ENCODE measurements at places on chromosomes 3 and 15. TPM values are rescaled to one million over a fixed set of nuclear protein-coding genes. Genes with fewer than 3 reads are reported as not detected.

DNA sequence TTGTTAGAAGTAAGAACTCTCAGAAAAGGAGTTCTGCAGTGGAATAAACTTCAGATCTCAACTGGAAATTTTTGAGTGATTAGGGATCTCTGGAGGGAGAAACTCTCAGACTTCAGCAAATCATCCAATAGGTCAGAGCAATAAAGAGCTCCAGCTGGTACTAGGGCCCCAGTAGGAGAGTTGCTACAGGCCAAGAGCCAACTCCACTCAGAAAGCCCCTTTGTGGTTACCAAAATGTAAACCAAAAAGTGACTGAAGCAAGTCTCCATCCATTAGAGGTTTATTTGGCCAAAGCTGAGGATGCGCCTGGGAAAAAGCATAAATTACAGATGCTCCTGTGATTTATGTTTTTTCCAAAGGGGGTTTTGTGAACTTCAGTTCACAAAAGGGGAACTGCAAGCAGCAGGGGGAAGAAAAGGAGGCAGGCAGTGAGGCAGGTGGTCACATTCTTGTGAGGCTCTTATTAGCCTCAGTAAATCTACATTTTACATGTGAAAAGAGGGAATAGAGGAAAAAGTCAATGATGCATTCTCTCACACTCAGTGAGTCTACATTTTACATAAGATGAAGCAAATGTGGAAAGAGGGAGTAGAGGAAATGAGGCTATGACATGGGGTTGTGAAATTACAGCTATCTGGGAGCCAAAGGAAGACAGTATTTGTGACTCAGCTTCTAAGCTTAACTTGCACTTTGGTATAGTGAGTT is 92.4 kb upstream of the DAZL start:
- DNase-seq = no peak

CNTN3 gene
- 0.06 TPM for polyA plus RNA-seq

GRCh38 chr15:67197364-67197695 is 57.1 kb downstream of the AAGAB start:
- DNase-seq = no peak

- DNase-seq = no peak
Measured at GRCh38 chr3:127000761-127001160, 17.8 kb downstream of the PLXNA1 start.

RAB11A gene
- polyA plus RNA-seq = 537 TPM

GNAT1 gene
- not detected for polyA plus RNA-seq

DNA sequence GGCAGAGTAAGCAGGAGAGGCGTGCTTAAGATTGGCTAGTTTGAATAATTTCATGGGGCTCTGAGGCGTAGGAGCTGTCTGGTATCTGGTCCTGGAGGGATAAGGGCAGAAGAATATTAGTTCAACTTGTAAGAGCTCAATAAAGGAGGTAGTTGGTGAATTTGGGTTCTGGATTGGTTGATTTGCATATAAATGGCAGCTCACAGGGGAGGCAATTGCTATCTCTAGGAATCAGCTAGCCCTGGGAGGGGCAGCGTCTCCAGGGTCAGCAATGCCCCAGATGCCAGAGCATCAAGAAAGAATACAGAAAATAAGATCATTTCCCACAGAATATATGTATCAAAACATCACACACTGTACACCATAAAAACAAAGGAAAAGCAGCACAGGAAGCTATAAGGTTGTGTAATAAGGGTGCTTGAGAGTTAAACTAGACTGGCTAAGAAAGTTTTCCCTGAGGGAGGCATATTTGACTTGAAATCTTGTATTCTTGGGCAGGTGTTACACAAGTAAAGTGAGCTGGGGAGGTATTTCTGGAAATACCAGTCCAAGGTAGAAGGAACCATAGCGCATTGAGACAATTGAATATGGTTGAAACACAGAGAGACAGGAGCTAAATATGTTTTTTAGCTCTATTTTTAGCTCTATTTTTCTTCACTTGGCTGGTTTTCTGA is 6.1 kb downstream of the MOBP start:
- no peak for DNase-seq

ATP13A5 gene
- not detected for polyA plus RNA-seq

DNA sequence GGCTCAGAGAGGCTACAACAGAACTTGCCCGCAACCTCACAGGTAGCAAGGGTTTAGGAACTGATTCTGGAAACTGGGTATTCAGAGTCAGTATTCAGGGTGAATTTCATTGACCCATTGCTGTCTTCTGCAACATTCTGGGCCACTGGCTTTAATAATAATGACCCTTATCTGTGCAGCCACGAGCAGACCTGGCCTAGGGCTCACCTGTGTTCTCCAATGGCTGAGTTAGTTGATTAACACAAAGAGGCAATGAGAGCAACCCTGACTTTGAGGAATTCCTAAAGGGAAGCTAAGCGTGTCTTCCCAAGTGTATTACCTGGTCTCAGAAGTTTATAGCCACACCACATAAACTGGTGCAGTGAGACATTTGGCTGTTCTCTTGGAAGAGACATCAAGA is 289.9 kb downstream of the EPHB1 start:
- no peak for DNase-seq

GRCh38 chr3:174891524-174892203 is 32.5 kb downstream of the NAALADL2 start:
- no peak for DNase-seq

GRCh38 chr15:101609742-101610610 is 42.2 kb downstream of the TM2D3 start:
- DNase-seq = no peak

GRCh38 chr3:67460841-67461510 is 193.4 kb downstream of the SUCLG2 start:
- no peak for DNase-seq

- no peak for DNase-seq
Measured at GRCh38 chr3:111989061-111989678, 9.6 kb upstream of the TAGLN3 start.

- no peak for DNase-seq
Measured at GRCh38 chr3:3705090-3705775, 94.0 kb upstream of the LRRN1 start.

DNA sequence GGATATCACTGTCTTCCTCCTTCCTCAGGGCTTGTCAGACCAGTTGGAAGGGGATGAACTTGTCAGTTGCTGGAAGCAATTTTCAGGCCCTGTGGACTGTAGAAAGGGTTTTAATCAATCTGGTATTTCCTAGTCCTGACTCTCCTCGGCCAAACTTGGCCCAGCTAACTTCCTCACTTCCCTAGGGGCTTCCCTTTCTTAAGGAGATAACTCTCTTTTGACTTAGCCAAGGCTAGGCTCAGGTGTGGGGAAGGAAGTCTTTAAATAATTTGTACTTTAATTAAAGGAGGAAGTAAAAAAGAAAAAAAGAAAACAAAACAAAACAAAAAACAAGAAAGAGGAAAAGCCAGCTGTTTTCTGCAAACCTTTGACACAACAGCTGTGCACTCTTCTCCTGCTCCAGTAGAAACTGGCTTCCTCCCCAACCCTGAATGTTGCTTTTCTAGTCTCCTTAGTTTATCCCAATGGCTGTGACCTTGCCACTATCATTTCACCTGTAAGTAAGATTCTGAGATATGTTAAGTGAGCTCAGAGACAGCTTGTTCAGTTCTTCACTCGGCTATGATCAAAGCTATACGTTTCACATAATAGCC is 53.0 kb upstream of the ST3GAL6 start:
- no peak for DNase-seq

GRCh38 chr3:156211583-156211982 is 91.2 kb downstream of the KCNAB1 start:
- DNase-seq = peak; percentile 73

DNA sequence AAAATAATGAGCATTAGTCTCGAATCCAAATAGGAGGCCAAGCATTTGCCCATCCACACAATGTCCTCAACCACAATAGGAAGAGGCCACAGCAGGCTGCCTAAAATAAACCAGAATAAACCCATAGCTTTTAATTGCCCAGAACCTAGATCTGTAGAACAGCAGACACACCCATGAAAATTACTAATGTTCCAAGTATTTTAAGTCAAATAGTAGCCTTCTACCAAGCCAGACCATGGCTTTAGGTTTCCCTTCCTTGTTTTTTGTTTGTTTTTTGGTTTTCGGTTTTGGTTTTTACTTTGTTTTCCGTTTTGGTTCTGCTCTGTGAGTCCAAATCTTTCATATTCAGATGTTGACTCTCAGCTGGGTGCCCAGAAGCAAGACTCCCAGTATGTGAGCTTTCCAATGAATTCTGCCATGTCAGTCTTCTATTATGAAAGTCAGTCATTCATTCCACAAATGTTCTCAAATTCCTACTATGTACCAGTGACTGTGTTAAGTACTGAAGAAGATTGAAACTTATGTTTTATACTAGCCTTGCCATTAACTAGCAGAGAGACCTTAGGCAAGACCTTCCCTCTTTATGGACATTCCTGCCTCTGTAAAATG is 57.8 kb upstream of the BOC start:
- no peak for DNase-seq

PPARG gene
- 2.4 TPM for polyA plus RNA-seq

DNA sequence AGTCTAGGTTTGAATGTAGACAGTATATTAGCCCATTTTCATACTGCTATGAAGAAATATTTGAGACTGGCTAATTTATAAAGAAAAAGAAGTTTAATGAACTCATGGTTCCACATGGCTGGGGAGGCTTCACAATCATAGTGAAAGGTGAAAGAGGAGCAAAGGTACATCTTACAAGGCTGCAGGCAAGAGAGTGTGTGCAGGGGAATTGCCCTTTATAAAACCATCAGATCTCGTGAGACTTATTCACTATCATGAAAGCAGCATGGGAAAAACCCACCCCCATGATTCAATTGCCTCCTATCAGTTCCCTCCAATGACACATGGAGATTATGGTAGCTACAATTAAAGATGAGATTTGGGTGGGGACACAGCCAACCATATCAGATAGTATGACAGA is 440.1 kb upstream of the ARHGEF26 start:
- DNase-seq = no peak

DNA sequence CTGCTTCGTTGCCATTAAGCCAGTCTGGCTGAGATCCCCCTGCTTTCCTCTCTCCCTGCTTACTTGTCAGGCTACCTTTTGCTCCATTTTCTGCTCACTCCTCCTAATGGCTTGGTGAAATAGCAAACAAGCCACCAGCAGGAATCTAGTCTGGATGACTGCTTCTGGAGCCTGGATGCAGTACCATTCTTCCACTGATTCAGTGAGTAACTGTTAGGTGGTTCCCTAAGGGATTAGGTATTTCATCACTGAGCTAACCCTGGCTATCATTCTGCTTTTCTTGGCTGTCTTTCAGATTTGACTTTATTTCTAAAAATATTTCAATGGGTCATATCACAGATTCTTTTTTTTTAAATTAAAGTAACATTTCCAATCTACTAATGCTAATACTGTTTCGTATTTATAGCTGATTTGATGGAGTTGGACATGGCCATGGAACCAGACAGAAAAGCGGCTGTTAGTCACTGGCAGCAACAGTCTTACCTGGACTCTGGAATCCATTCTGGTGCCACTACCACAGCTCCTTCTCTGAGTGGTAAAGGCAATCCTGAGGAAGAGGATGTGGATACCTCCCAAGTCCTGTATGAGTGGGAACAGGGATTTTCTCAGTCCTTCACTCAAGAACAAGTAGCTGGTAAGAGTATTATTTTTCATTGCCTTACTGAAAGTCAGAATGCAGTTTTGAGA is 25.0 kb downstream of the CTNNB1 start:
- DNase-seq = no peak

CLRN1 gene
- polyA plus RNA-seq = not detected

- DNase-seq = no peak
Measured at GRCh38 chr15:33226559-33227181, 32.2 kb upstream of the FMN1 start.

KNL1 gene
- polyA plus RNA-seq = 4.7 TPM

GPR160 gene
- polyA plus RNA-seq = 0.12 TPM

DNA sequence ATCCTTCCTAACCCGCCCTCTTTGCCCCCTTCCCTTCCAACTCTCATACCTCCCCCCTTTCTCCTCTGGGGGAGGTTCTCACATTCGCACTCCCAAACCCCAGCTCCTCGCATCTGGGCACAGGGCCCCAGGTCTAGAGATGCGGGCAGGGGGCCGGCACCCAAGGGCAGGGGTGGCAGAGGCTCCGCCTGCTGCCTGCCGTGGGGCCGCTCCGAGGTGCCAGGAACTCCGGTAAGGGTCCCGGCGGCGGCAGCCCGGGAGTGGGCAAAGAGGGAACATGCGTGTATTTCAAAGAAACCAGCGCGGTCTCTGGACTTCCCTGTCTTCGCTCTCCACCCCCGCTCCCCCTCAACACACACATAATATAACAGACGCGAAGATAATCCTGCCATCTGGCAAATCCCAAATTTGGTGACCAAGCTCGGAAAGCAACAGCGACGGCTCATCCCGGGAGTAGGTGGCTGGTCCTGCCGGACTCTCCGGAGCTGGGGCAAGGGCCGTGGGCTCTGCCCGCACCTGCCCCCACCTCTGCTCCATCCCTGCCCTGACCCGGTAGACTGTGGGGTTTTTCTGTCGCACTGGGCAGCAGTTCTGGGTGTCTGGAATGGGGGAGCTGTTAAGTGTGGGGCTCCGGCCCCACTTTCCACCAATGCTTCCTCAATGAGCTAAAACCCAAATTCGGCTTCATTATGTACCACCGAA is 31.0 kb downstream of the NR2F2 start:
- DNase-seq = no peak

GRCh38 chr15:45307230-45307924 is 55.3 kb downstream of the SLC28A2 start:
- no peak for DNase-seq

- DNase-seq = no peak
Measured at GRCh38 chr3:188647237-188647636, 493.3 kb downstream of the LPP start.

DNA sequence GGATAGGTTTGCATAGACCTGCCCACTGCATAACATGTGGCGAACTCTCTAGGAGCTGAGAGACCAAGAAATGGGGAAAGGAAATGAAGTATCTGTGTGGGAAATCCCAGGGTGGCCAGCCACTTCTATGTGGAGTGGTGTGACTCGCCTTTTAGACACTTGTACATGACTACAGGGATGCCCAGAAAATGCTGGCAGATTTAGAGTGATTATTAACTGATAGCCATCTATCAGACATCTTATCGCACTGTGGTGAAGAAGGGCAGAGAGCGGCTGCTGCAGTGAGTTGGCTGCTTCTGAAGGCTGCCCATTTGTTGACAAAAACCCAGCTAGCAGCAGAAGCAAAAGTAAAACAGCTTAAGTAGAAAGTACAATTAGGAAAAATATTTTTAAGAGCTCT is 18.1 kb upstream of the STAC start:
- no peak for DNase-seq

GRCh38 chr15:40928821-40929659 is at the start of gene DLL4:
Gene DLL4 (plus strand): TSS chr15:40929340. CDS start chr15:40929669, 329 bp downstream.
- DNase-seq = no peak
